ENCODE measurements at places on chromosomes 2 and 18.

GRCh38 chr18:47284721-47285395 lies 33.4 kb upstream of the SKOR2 start:
- no peak for DNase-seq

DNA sequence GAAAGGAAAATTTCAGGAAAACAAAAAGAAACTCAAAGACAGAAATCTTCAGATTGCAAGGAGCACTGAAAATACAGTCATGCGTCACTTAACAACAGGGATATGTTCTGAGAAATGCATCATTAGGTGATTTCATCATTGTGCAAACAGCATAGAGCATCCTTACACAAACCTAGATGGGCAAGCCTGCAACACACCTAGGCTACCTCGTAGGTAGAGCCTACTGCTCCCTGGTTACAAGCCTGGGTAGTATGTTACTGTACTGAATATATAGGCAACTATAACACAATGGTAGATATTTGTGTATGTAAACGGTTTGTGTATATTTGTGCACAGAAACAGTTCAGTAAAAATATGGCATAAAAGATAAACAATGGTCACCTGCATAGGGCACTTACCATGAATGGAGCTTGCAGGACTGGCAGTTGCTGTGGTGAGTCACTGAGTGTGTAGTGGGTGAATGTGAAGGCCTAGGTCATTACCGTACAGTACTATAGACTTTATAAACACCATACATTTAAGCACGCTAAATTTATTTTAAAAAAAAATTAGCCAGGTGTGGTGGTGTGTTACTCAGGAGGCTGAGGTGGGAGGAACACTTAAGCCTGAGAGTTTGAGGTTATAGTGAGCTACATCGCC lies 33.4 kb downstream of the SFXN5 start:
- no peak for DNase-seq

GRCh38 chr2:1859671-1860450 lies 115.5 kb upstream of the PXDN start:
- DNase-seq: no peak

- DNase-seq: no peak
Measured at GRCh38 chr2:113887009-113887792, 2.7 kb upstream of the ACTR3 start.
